Stimulated activated CD4-positive, alpha-beta T cell treated with anti-CD3 and anti-CD28 coated beads, TNF-alpha, amount 100 ng/mL, for 4 hours (primary cell): ENCODE measurements at places on chromosomes 2 and 18.

- DNase-seq = no peak
Measured at GRCh38 chr2:184562532-184562931, 35.8 kb upstream of the ZNF804A start.

- DNase-seq = no peak
Measured at GRCh38 chr2:107374249-107374648, 452.4 kb upstream of the RGPD4 start.

GRCh38 chr18:54787121-54787520 is 41.2 kb upstream of the RAB27B start:
- no peak for DNase-seq

DNA sequence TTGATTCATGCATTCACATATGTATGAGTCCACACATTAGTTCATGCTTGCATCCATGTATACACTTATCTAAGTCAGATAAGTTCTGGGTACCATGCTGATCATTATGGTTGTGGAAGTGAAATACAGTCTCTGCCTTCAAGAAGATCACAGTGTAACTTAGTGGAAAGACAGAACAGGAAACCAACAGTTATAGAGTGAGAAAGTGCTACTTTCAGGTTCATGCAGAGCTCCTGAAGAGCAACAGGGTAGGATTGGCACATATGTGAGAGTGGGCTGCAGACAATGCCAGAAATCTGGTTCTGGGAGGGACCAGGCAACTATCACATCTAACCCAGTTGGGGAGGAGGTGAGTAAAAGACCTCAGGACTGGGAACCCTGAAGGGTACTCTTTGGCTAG is 35.4 kb upstream of the PGAP1 start:
- DNase-seq = no peak

- DNase-seq = no peak
Measured at GRCh38 chr2:237942513-237942899, 24.3 kb upstream of the UBE2F start.

GRCh38 chr2:95029898-95030341 is 4.4 kb downstream of the MAL start:
- no peak for DNase-seq

- DNase-seq = no peak
Measured at GRCh38 chr2:127626917-127627739, 18.8 kb upstream of the GPR17 start.

DNA sequence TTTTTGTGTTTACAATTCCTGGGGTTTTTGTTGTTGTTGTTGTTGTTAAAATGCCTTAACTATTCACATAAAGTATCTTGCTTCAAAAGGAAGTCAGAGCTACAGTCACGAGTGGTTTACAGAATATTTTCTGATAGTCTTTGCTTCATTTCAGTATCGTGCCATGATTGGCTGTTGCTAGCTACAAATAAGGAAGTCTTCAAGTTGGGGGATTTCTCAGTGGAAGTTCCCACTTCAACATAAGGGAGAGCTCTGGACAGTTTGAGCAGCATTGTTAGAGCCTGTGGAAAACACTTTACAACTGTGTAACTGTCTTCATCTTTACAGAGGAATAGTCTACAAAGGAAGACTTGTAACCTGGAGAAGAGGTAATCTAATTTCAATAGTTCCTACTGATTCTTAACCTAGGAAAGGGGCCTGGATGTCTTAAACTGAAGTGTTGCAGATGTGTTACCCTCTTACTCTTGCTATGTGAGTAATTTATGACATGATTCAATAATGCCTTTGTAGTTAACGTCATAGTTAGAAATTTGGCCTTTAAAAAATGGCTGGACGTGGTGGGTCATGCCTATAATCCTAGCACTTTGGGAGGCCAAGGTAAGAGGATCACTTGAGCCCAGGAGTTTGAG is 23.4 kb upstream of the TANK start:
- no peak for DNase-seq

DNA sequence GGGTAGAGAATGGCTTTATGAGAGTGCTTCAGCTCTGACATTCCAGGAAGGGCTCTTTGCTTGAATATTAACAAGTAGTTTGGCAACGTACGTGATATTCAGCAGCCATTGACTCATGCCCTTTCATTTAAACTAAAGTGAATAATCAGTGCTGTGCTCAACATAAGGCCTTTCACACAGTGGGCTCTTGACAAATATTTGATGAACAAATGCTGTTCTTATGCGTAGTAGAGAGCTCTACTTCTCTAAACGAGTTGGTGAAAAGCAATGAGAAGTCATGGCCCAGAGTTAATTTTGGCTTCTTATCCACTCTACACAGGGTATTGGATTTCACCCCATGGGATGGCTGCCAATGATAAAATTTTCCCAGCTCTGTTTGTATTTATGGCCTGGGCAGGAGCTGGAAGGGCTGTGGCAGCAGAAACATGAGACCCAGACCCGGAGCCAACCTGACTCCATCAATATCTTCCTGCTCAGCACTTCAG is 338.9 kb downstream of the CCDC85A start:
- DNase-seq = no peak

DNA sequence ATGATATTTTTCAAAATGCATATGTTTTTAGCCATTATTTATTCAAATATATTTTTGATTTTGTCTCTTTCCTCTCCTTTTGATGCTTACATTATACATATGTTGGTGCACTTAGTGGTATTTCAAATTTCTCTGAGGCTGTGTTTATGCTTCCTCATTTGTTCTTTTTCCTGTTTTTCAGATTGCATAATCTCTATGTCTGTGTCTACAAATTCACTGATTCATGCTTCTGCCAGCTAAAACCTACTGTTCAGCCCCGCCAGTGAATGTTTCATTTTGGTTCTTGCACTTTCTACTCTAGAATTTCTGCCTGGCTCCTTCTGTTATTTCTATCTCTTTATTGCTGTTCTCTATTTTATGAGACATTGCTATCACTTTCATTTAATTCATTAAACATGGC is 951.7 kb upstream of the CNTNAP5 start:
- no peak for DNase-seq

DNA sequence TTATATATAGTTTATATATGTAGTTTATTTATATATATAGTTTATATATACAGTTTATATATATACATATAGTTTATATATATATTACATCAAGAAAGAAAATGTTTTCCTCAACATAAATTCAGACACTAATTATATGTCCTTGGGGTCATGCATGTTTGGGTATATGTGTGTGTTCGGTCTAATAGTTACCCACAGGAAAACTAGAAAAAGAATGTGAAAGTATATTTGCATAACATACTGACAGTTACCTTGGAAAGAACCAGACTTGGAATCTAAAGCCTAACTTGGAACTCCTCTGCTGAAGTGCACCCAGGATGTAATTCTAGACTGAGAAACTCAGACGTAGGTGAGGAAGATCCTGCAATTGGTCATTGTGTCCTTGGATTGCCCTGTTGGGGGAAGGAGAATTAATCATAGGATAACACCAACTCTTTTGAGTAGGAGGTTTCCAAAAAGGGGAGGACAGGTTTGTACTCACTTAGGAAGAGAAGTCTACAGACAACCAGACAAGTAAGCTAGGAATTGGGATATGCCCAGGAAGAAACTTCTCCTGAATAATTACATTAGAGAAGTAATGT is 8.9 kb upstream of the SLC25A12 start:
- DNase-seq = no peak

GRCh38 chr2:86020984-86021383 is 84.7 kb downstream of the POLR1A start:
- no peak for DNase-seq

GRCh38 chr2:37802899-37803379 is 122.1 kb upstream of the RMDN2 start:
- DNase-seq = no peak

DNA sequence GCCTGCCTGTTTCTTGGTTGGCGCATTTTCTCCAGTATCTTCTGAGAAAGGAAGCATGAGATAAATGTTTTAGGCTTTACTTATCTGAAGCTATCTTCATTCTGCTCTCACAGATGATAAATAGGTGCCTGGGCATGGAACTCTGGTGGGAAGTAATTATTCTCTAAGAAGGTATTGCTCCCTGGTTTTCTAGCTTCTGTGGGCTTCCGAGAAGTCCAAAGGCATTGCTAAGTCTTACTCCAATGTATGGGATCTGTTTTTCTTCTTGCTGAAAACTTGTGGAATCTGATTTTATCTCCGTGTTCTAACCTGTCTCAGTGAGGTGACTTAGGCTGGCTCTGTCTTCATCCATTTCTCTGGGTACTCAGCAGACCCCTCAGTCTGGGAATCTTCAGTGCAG is 224.4 kb upstream of the HS6ST1 start:
- DNase-seq = no peak

GRCh38 chr18:40056079-40056692 is 1898.8 kb upstream of the PIK3C3 start:
- no peak for DNase-seq

DNA sequence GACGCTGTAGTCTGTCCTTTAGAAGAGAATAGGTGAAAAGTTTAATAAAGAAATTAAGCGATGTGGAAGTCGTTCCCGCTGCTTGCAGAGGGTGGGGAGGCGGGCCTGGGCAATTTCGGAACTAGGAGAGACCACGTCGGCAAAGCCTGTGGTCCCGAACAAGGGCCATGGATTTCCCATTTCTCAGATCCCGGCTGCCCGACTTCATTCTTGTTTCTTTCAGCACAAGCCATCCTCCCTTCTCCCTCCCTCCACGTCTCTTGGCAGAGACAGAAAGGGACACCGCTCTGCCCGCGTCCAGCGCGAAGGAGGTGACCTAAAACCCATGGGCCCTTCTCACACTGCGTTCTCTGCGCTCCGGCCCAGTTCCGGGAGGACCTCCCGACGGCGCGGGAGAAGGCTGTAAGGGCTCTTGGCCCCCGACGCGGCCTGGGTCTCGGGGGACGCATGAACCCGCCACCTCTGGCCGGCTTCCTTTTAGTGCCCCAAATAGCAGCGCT is 2.2 kb upstream of the BCL2L11 start:
- DNase-seq = no peak

- no peak for DNase-seq
Measured at GRCh38 chr18:78611201-78611800, 368.3 kb upstream of the SALL3 start.

DNA sequence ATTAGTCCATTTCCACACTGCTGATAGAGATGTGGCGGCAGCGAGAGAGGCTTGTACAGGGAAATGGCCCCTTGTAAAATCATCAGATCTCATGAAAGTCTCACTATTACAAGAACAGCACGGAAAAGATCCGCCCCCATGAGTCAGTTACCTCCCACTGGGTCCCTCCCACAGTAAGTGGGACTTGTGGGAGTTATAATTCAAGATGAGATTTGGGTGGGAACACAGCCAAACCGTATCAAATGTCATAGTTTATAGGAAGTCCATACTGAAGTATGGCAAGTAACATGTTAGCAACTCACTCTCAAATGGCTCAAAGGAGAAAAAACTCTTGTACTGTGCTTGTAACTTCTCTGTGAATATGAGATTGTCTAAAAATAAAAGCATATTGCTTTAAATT is 56.1 kb downstream of the FARP2 start:
- no peak for DNase-seq

DNA sequence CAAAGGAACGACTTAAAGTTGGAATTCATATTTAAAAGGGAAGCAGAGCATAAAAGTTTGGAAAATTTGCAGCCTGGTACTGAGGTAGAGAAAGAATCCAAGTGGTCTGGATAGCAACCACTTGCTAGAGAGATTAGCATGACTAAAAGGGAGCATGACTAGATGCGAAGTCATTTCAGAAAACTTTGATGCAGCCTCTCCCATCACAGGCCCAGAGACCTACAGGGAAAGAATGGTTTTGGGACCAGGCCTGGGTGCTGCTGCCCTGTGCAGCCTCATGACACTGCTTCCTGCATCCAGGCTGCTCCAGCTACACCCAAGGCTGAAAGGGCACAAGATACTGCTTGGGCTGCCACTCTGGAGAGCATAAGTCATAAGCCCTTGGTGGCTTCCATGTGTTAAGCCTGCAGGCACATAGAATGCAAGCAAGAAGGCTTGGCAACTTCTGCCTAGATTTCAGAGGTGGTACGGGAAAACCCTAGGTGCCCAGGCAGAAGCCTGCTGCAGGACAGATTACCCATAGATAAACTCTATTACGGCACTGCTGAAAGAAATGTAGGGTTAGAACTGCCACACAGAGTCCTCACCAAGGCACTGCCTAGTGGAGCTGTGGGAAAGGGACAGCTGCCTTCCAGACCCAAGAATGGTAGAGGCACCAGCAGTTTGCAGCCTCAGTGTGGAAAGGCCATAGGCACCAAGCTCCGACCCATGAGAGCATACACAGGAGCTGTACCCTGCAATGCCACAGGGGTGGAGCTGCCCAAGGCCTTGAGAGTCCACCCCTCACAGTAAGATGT is 12.6 kb upstream of the CHN1 start:
- no peak for DNase-seq

DNA sequence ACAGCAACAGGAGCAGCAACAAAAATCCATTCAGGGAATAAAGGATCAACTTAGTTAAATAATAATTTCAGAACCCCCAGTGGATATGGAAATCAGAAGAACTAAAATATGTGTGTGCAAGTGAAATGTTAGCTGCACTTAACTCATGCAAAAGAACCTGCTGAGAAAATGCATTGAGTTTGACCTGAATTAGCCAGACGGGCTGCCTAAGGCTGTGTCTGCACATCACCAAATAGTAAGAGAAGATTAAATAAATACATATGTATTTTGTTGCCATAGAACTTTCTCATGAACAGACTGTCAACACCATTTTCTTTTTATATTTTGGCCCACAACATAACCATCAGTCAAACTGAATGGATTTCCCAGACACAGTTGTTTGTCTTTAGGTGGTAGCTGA is 262.0 kb upstream of the PIK3C3 start:
- DNase-seq = no peak

- DNase-seq = no peak
Measured at GRCh38 chr18:53819174-53819573, 405.3 kb downstream of the MBD2 start.

- no peak for DNase-seq
Measured at GRCh38 chr18:48569139-48569914, 30.5 kb downstream of the CTIF start.

DNA sequence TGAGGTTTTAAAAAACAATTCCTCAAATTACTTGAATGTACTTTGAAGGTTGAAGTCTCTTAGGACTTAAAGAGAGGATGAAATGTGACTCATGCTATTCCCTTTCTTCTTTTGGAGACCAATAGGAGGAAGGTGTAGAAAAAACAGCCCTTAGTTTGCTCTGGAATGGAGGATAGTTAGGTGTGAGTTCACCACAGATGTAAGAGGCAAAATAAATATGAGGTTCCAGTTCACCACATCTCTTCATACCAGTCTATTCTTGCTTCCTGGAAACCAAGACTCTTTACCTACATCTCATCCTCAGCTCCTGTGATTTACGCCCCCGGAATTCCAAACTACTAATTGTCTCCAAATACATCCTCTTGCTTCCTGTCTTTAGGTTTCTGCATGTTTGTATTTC is 77.5 kb upstream of the TTC21B start:
- no peak for DNase-seq

- DNase-seq = no peak
Measured at GRCh38 chr18:60698901-60699300, 326.3 kb upstream of the MC4R start.

GRCh38 chr2:200650195-200650594 is 64.4 kb downstream of the AOX1 start:
- DNase-seq = no peak

DNA sequence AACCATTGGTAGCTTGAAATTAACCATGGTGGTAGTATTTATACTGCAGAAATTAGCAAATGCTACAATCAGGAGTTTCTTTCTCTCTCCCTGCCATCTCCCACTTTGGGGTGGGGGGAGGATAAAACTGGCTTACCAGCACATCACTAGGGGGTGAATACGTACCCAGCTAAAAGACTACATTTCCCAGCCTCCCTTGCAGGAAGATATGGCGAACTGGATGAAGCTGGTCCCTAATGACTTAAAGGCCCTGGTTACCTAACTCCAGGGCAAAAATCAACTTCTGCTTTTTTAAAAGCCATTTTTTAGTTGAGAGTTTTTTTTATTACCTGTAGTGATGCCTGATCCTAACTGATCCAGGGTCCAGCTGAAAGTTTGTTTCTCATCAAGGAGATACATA is 70.3 kb upstream of the RAB12 start:
- DNase-seq = no peak
